ENCODE measurements at places on chromosomes 6 and 20. TPM values are rescaled to one million over a fixed set of nuclear protein-coding genes. Genes with fewer than 3 reads are reported as not detected.

GRCh38 chr20:46164254-46164653 lies 46.1 kb downstream of the CD40 start:
- no peak for DNase-seq

GRCh38 chr6:13769655-13770053 lies 44.7 kb downstream of the MCUR1 start:
- no peak for DNase-seq

DNA sequence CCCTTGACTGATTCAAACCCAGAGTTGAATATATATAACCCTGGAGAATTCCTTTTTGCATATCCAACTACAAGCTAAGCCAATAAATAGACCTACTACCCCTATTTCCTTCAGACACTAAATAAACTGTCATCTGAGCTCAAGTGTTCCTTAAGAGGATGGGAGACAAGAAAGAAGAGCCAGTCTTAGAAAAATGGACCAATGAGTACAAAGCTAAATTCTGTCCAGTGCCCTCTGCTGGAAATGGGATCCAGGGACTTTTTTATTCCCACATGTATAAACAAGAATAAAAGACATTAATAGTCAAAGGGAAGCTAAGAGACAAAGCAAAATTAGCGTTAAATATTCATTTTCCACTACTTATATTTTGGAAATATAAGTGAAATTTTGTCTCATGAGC lies 4.8 kb downstream of the PPP1R10 start:
- DNase-seq: no peak

DNA sequence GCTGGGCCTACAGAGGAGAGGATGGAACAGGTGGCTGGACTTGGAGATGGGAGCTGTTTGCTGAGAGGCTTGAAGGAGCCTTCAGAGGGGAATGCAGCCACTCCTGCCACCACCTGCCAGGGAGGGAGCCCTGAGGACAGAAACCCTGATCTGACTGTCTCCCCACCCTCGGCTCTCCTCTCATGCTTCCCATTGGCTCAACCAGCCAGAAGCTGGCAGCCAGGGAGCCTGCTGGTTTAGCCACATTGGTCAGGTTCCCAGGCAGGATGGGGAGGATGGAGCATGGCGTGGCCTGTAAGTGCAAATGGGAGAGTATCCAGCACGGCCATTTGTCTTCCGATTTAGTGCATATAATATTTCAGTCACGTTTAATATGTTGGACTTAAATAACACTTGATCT lies 12.8 kb downstream of the TREM1 start:
- no peak for DNase-seq

Gene KIFC1
- 0.49 TPM for total RNA-seq

DNA sequence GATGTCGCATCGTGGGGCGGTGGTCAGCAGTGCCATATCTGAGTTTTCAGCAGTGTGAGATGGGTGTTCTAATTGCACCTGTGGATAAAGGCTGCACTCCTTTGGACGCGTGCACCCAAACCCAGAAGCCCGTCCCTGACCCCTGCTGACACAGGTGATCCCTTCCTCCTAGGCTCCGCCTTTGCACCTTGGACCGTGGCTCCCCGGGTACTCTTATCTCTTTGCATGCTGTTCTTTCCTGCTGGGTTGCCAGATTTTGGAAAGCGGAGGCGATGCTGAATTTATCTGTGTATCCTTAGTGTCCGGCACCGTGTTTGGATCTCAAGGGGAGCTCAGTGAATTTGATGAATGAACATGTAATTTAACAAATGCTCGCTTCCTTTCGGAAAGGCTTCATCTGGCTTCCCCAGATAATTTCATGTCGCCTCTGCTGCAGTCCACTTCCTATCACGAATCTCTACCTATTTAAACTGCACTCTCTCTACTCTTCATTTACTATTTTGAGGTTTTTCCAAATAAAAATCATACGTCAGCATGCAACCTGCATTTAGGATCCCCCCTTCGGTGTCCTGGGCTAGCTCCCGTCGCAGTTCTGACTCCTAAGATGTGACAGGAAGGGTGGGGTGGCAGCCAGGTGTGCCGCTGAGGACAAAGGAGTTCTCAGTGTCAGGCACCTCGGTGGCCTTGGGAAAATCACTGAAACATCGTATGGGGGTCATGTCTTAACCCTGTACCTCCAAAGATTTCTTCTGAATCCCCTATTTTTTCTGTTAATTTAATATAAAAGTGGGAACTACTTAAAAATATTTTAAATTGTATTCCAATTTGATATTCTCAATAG lies 753 bp upstream of the PERP start:
- no peak for DNase-seq

GRCh38 chr6:43769526-43770371 lies at the start of gene VEGFA:
Gene VEGFA (plus strand): TSS chr6:43770211.
- DNase-seq: peak; percentile 91

GRCh38 chr6:73983367-73983766 lies 287.4 kb downstream of the CD109 start:
- DNase-seq: no peak

Gene RBPJL
- total RNA-seq: not detected

DNA sequence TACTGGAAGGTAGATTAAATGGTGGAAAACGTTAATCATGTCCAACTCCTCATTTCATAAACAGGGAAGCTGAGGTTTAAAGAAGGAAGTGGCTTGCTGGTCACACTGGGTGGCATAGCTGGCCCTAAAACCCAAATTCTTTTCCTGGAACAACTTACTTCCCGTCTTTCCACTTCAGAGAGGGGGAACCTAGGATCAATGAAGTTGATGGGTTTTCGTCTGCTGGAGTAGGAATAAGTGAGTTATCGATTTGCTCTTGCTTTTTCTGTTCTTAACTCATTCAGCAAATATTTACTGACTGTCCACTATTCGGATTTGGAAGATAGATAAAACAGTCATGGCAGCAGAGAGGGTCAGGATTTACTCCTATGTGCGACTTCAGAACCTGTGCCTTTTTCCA lies 1.2 kb upstream of the SYS1 start:
- DNase-seq: no peak

Gene CCN6
- total RNA-seq: not detected

DNA sequence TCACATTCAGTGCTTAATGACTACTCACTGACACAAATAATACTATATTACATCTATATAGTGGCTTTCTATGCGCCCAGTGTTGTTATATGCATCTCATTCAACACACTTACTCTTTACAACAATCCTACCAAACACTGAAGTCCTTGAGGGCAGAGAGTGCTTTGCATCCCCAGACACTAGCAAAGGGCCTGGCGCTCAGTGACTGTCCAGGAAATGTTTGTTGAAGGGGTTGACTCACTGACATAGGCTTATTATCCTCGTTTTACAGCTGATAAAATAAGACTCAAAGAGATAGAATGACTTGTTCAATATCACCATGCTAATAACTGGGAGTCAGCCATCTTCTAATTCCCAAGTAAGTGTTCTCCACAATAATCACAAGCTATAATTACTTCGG lies 163.3 kb downstream of the ARHGAP18 start:
- no peak for DNase-seq

DNA sequence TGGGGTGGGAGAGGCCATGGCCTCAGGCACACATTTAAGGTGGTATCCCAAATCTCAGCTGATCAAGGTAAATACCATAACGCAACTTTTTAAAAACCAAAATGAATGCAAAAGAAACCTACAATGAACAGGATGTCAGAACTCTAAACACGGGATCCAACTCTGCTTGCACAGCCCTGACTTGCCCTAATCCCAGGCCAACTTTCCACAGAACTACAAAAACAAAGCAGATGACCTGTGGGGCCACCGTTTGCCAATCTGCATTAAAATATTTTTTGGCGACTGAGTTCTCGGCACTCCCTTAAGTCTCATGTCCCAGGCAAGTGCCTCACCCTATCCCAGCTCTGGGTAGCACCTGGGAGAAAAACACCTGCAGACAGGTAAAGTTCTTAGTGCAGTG lies 110.5 kb downstream of the ZFP64 start:
- no peak for DNase-seq

GRCh38 chr20:46438156-46438750 lies 31.8 kb upstream of the ELMO2 start:
- no peak for DNase-seq

DNA sequence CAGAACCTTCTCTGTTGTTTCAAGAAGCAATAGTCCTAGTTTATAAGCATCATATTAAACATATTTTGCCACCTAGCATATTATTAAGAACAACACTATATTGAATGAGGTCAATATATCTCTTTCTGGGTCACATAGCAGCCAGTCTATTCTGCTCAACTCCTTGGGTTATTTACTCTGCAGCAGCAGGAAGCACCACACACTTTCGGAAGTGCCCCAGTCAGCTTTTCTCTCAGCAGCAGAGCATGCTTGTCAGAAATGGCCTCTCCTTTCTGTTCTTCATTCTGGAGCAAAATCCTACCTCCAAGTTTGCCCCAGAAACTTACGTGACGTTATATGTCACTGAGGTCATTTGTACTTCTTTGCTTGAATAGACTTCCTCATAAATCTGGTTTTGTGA lies 22.7 kb downstream of the CFAP206 start:
- no peak for DNase-seq
